Activated CD4-positive, alpha-beta T cell treated with anti-CD3 and anti-CD28 coated beads, Interleukin-2, amount 50 U/mL, for 48 hours (primary cell): ENCODE measurements at places on chromosomes 2 and 18.

GRCh38 chr18:78865056-78865598, 114.5 kb upstream of the SALL3 start:
- no peak for DNase-seq

GRCh38 chr2:105836840-105837692, 92.4 kb downstream of the NCK2 start:
- peak; percentile 62 for DNase-seq

DNA sequence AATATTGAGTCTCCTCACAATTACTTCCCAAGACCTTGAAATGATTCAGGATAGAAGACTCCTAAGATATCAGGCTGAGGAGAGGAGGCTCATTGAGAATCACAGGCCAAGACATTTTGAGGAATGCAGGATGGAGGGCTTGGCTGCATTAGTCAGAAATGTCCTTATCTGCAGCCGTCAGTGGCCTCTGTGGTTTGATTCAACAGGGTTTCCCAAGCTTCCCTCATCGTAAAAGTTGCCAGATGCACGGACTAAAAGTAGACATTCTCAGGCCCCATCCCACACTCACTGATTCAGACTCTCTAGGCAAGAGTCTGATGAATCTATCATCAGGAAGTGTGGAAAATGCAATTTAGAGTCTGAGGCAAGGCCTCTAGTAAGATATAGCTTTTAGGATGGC, 34.0 kb upstream of the TMEM178A start:
- no peak for DNase-seq

DNA sequence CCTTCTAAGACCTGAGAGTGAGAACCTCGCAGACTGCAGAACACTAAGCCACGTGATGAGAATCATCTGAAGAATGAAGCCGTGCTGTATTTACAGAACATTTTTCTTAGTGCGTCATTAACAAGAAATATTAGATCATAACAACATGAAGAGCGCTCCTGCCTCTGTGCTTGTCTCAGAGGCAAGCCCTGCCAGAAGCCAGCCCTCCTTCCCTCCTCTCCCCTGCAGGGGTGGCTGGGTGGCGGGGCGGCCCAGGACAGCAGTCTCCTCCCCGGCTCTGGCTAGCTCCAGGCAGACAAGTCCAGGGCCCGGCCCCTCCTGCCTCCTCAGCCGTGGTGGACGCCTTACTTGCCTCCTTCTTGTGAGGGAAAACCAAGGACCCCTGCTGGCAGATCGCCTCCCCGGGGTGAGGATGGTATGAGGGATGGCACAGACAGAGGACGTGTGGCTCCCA, 262.7 kb downstream of the TWIST2 start:
- no peak for DNase-seq

GRCh38 chr2:69222953-69223658, 163.9 kb downstream of the GFPT1 start:
- DNase-seq: no peak

DNA sequence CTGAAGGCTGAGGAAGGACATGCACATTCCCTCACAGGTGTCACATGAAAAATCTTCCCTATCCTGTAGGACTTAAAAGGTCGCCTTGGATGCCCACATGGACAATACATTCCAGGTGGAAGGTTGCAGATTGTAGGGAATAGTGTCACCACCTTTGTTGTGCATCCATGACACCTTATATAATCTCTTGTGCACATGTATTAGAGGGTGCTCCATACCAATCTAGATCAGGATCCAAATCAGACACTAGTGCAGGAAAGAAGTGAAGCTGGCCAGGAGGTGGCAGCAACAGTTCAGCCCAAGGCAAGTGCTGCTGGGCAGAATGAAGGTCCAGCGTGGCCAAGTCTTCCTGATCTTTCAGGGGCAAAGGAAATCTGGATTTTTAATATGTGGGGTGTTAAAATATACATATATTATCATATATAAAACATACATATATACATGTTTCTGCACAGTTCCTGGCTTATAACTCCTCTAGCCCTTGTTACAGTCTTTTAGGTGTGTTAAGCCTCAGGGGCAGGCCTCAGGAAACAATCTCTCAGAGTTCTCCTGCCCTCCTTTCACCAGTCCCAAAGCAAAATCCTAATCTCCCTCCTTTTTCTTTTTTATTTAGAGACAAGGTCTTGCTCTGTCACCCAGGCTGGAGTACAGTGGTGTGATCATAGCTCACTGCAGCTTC, 16.6 kb downstream of the NIF3L1 start:
- peak; percentile 68 for DNase-seq

DNA sequence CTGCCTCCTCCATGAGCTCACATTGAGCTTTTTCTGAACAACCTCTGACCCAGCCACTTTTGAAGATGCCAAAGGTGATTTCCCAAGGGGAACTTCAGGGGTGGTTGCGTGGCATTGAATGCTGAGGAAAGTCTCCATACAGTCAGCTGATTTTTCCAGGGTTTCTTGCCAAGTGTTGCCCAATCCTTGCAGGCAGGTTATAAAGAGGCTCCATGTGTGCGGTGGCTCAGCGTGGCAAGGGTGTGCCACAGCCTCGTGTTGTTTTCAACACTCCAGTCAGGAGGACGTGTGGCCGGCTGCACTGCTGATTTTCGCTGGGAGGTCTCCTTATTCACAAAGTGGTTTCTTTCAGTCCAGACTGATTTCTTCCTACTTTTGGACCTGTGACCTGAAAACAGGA, 81.4 kb upstream of the GATA6 start:
- DNase-seq: no peak

DNA sequence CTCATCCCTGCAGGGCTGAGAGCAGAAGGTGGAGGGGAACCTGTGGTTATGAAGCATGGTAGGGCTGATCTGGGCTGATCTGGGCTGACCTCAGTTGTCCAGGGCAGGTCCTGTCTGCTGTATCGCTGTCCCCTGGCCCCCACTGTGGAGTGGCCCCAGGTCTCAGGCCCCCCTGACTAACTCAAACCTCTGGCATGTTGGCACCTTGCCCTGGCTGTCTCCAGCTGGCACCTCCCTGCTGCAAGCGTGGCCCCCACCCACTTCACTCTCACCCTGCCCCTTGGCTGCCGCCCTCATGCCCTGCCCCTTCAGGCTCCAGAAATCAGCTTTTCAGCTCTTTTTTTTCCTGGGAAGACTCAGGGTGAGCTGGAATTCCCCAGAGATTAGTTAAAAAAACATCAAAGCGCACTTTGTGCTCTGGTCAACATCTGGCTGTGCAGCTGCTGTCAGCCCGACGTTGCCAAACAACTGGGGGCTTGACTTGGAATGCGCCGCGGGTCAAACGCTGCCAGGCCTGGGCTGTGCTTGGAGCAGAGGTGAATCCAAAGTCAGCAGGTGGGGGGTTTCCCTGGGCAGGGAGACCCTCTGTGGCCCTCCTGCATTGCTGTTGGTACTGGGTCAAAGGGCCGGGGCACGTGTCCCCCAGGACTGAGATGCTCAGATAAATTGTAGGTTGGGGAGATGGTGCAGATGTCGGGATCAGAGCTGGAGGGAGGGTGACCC, 173.8 kb upstream of the HDAC4 start:
- DNase-seq: no peak

- no peak for DNase-seq
These were observed 10.3 kb downstream of the ALPI start for GRCh38 chr2:232466221-232466620.

DNA sequence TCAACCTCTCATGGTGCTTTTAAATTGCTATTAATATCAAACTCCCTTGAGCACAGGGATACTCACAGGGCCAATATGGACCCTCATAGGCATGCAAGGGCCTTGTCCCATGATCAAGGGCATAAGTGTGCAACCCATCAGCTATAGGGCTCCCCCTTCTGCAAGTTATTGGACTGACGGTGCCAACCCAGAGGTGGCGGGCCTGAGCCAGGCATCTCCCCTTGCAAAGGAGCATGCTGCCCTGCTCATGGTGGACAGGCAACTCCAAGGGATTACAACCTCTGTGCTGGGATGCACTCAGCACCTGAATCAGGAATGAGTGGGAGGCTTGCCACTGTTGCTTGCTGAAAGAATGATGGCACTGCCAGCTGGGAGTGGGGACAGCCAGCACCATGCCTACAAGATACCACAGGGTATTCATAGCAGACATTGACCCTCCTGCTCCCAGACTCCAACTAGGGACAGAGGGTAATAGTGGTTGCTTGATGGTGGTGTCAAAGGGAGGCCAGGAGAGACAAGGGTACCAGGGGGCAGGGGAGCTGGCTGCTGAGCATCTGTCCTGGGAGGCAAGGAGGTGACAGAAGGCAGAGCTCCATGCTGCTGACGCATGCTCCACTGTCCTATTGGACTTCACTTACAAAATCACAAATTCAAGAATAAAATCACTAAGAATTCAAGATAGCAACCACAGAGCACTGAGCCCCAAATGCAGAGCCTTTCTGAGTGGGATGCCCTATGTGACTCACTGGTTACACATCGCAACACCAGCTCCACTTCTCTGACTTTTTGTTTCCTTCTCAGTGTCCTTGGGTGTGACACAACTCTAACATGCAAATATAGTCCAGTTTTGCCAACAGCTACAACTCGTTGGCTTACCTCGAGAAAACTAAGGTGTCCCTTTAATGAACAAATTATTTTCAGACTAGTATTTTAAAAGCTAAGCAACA, 157.1 kb upstream of the CCDC150 start:
- DNase-seq: peak; percentile 5

GRCh38 chr2:22798386-22798785, 586.6 kb upstream of the KLHL29 start:
- no peak for DNase-seq

GRCh38 chr2:236209535-236209934, 41.3 kb upstream of the GBX2 start:
- no peak for DNase-seq

DNA sequence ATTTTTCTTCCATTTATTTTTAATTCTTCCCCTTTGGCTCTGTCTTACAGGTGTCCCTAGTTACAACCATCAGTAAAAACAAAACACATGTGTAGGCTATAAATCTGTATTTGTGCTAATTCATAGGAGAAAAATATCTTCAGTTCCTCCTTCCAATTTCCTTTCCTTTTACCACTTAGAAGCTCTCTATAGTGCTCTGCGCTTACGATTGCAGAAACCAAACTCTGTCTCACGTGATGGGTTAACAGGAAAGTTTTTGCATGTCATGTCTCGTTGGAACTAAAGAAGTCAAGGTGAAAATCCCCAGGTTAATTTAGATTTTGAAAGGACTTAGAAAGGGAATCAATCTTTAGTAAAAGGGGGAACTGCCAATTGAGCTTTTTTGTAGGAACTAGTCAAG, 1390.5 kb upstream of the ZEB2 start:
- DNase-seq: no peak

DNA sequence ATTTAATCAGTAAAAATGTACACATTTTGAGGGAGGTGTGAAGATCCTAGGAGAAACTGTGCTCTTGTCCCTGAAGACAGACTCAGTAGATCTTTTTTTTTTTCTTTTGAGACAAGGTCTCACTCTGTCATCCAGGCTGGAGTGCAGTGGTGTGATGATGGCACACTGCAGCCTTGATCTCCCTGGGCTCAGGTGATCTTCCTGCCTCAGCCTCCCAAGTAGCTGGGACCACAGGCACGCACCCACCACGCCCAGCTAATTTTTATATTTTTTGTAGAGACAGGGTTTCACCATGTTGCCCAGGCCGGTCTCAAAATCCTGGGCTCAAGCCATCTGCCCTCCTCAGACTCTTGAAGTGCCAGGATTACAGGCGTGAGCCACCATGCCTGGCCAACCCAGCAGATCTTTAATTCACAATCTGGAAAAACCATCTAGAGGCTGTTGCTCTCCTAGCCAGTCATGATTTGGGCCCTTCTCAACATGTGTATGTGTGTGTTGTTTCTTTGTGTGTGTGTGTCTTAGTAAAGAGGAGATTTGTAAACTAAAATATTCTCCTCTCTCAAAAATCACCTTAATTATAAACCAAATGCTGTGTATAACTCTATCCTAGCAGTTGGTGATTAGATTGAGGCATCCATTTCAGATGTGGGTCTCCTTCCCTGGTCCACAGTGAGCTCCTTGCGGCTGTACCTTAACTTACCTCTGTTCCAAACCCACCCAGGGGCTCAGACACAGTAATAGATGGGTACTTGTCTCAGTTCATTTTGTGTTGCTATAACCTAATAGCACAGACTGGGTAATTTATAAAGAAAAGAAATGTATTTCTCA, 3.9 kb upstream of the MYCN start:
- no peak for DNase-seq

- DNase-seq: no peak
These were observed 48.5 kb downstream of the SLC5A7 start for GRCh38 chr2:108034843-108035242.

- no peak for DNase-seq
These were observed 376.0 kb downstream of the DCC start for GRCh38 chr18:52715991-52716390.

DNA sequence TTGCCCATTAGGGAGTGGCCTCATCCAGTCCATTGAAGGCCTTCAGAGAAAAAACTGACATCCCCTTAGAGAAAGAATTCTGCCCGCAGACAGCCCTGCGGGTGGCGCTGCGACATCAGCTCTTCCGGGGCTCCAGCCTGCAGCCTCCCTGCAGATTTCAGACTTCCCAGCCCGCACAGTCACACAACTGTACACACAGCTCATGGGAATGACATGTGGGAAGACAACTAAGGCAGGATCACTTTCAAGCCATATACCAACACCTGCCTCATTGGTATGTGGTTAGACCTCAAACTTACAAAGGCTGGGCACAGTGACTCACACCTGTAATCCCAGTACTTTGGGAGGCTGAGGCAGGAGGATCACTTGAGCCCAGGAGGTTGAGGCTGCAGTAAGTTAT, 24.8 kb upstream of the TUBB6 start:
- no peak for DNase-seq

DNA sequence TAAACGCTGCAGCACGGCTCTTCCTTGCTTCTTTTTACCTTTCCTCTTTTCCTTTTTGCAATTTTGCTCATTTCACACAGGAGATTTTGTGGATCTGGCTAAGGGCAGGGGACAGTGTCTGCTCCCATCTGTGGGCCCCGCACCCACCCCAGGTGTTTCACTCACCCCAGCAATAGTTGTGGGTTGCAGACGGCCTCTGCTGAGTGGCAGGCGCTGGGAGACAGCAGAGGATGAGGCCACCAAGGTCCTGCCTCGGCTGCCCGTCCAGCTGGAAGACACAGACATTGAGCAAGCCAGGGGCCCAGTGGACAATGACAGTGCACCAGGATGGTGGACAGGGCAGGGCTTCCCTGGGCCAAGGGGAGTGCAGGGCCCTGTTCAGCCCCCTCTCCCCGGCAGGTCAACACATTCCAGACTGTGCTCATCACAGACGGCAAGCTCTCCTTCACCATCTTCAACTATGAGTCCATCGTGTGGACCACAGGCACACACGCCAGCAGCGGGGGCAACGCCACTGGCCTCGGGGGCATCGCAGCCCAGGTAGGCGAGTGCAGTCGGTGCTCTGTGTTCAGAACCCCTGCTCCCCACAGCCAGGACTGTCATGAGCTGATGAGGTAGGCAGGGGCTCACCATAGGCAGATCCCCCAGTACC, 35.0 kb downstream of the SNED1 start:
- no peak for DNase-seq

DNA sequence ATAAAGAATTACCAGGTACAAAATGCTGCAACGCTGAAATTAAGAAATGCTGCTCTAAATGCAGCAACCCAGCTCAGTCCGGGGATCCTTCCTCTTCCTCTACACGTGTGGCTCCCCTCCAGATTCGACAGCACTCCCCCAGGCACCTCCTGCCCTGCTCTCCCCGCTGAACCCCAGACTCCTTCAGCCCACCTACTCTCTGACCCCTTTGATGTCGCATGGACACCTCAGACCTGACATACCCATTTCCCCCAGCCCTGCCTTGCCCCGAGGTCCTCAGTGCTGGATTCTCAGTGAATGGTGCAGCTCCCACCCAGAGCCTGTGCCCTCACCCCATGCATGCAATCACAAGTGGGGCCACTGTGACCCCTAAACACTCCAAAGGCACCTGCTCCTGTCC, 4.6 kb upstream of the ADRA2B start:
- no peak for DNase-seq

- DNase-seq: peak; percentile 15
These were observed 45.8 kb downstream of the PTPN2 start for GRCh38 chr18:12838178-12838634.

GRCh38 chr2:131413148-131413747, 49.3 kb upstream of the RAB6D start:
- no peak for DNase-seq
